Glutamatergic neuron (in vitro differentiated cells): ENCODE measurements at places on chromosomes 12 and 14. TPM values are rescaled to one million over a fixed set of nuclear protein-coding genes. Genes with fewer than 3 reads are reported as not detected.

The CACNB3 gene
- 155 TPM for total RNA-seq

The DUSP16 gene
- total RNA-seq, result 39.0 TPM

The PTGDR gene
- total RNA-seq, result not detected

The VCPKMT gene
- 12.9 TPM for total RNA-seq
